ENCODE measurements at places on chromosomes 2 and 18.
A peak's percentile ranks its signal among the peaks of the same experiment; 100 is the strongest.

DNA sequence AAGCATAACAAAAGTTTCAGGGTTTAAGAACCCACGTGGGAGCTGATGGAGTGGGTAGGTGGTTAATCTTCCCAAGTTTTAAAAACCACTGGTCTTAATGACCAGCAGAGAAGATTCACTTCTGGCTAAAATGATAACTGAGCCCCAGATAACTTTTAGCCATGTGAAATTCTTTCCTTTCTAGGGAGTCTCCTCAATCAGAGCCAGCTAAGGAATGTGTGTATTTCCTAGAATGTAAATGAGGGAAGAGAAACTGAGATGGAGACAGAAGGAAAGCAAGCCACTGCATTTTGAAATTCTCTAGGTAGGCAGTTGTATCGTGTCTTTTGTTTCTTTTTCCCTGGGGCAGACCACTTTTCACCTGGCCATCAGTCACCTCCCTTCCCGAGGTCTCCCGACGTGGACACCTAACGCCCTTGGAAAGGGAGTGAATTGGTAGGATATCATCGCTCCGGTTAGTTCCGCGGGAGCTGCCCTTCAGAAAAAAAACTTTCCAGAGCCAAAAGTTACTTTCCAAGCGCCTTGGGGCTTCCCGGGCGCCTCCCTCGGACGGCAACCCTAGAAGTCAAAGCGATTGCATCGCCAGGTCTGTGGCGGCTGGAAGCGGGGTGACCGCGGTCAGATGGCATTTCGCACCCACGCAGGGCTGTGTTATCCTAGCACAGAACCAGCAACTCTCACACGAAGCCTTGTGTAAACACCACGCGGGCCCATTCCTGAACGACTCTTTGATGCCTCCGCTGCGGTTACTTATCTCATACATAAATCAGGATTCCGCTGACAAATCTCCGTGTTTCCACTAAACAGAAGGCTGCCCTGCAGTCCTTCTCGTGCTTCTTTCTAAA lies 1.3 kb downstream of the COLEC12 start:
- peak; percentile 93 for DNase-seq

DNA sequence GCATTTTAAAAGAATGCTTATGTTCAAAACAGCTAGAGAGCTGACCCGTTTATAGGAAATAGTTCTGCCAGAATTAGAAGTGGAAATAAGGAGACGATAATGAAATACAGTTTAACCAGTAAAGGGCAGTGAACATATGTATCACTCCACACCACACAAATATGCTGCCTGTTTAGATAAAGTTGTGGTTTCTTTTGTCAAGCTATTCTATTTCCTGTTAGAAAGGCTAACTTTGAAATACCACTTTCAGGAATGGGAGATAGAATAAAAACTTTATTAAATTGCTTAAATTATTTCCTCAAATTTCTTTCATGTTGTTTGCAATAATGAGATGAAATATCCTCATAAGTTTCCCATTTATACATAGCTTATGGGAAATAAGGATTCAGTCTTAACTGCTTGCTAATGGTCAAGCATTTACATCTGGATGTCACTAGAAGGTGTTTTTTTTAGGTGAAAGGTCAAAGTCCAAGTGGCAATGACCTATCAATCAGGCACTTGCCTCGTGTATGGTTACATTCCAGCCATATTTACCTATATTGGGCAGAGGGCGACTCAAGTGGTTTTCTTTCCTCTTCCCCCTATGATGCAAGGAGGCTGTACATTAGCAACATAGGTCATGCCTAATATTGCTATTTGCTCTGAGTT lies 148.9 kb downstream of the ZEB2 start:
- peak; percentile 31 for DNase-seq

GRCh38 chr2:109353806-109354745 lies 225.1 kb downstream of the SH3RF3 start:
- no peak for DNase-seq

DNA sequence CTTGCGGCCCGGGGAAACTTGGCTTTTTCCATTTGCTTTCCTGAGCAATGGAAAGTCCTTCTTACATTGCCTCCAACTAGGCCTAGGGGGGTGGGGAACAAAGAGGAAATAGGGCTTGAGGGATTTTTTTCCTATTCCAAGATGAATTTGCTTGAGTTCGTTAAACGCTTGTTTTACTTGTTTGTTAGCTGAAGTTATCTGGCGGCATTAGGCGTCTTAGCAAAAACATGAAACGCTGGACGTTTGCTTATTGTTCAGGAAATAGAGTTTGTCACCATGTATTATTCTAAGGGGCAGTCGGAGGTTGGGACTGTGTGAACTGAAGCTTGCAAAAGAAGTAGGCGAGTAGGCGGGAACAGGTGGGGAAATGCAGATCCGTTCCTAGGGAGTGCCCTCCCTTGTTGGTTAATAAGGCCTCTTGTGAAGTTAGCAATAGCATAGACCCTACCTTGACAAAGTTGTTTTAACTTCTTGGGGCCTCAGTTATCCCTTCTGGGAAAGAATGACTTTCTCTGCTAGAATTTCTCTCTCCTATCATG lies 1.9 kb downstream of the CABLES1 start:
- DNase-seq: no peak

DNA sequence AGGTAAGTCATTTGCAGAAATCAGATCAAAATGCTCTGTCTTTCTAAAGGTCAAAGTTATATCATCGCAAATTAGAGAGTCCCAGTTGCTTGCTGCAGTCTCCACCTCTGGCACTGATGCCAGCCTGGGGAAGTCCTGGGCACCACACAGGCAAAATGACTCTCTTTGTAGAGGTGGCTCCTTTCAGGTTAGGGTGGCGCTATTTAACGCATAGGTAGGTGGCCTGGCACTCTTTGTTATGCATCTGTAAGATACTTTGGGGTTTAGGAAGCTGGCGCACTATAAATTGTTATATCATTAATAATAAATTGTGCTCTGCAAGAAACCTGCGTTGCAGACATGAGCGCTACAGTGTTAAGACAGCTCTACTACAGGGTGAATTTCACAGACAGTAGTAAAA lies 268.5 kb downstream of the ICOS start:
- no peak for DNase-seq

- DNase-seq: no peak
Observed at GRCh38 chr2:204680576-204680975, 135.3 kb downstream of the PARD3B start.

DNA sequence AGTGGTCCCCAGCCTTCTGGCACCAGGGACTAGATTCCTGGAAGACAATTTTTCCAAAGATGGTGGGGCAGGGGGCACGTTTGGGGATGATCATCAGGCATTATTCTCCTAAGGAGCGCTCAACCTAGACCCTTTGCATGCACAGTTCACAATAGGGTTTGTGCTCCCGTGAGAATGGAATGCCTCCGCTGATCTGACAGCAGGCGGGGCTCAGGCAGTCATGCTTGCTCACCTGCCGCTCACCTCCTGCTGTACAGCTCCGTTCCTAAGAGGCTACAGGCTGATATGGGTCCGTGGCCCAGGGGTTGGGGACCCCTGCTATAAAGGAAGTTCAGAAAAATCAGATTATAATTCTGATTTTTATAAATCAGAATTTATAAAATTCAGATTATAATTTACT lies 22.3 kb upstream of the TYMS start:
- no peak for DNase-seq

GRCh38 chr2:126244937-126245336 lies 411.0 kb upstream of the GYPC start:
- no peak for DNase-seq

GRCh38 chr2:119423108-119423444 lies 8.6 kb upstream of the TMEM37 start:
- DNase-seq: no peak

DNA sequence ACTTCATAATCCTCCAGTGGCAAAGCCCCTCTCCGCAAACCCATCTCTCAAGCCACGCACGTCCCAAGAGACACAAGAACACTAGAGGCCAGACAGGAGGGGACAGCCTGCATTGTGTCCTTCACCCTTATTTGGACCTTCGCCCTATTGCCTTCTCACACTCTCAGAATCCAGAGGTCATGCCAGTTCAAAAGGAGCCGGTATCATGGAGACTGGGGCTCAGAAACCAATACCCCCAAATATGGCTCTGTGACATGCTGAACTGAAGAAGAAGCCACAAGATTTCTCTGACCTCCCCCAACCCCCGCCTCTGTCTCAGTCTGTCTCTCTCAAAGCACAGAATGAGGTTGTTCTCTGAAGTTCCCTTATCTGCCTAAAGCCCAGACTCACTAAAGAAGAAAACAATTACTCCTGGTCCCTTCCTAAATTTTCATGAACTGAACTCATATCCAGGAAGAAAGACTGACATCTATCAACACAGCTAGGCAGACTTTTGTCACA lies 19.2 kb upstream of the SPATA3 start:
- no peak for DNase-seq

DNA sequence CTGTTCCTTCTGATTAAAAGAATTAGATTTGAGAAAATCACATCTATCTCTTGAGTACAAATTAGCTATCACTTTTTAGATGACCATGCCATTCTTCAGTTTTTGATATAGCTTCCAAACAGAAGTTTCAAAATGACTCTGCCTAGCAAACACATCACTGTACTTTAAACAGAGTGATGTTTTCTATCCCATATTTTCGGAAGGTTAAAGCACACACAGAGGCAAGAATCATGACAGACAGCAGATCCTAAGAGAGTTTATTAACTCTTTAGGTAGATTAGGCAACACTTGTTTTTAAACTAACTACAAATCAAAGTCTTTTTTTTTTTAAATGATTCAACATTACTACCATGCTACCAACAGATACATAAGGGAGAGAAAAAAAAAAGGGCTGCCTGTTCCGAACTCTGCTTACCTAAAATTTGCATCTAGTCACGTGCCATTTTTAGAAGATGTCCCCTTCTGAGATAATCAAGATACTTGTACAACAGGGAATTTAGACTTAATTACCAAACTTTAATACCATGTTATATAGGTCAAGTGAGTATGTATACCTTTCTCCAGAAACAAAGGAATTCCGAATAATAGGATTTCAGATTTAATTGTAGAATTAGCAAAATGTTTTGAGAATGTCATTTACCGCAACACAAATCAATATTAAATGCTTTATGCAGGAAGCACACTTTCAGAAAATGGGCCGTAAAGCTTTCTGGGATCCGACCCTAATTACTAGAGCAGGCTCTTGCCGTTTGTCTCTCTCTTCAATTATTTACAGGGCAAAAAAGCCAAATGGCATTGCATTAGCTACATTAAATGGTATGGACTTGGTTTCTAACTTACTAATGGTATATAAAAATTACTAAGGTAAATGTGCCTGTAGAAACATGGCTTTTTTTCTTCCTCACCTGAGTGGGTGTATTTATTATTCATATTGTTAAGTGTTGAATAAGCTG lies 2.6 kb downstream of the RBMS1 start:
- DNase-seq: no peak

- no peak for DNase-seq
Observed at GRCh38 chr18:10009321-10010144, 95.7 kb downstream of the VAPA start.

GRCh38 chr18:74453642-74454198 lies 3.4 kb downstream of the DIPK1C start:
- no peak for DNase-seq

DNA sequence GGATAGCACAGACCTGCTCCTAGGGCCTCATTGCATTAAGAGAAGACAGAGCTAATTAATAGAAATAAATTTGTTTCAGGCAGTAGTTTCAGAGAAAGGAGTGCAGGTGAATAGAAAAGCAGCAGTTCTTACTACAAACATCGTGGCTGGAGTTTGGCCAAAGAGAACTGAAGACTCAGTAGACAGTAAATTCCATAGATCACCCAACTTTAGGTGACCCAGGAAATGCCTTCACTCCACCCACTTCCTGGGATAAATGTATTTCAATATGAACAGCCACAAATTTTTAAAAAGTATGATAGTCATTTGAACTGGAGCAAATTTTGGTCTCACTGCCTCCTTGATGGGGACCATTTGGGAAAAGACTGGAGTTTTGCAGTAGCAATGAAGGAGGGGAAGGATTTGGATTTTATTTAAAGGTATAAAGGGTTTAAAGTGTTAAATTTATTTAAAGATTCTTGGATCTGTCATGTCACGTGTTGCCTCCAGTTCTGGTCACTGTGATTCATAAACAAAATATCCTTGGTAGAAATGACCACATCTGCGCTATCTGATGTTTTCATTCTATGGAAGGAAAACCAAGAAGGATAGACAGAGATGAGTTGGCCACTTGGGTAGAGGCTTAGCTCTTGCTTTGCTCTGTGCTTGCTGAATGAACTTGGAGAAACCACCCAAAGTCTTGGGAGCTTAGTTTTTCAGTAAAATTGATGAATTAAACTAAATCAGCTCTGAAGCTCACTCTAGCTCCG lies 390.2 kb downstream of the THSD7B start:
- DNase-seq: no peak

DNA sequence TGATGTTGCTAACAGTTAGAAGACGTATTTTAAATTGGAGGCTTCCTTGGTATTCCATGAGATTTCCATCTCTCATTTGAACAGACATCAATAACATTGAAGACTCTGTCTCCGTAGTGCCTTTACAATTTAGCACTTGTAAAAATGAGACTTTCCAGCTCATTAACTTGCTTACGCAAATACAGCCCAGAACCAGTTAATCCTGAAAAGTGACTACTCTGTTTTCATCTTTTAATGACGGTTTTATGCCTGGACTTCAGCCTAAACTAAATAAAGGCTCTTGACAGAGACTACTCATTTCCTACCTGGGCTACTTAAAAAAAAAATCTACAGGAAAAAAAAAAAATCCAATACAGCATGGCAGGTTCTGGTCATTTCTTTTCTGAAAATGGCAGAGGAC lies 148.6 kb downstream of the LRATD1 start:
- no peak for DNase-seq

- DNase-seq: no peak
Observed at GRCh38 chr2:180739070-180739469, 241.3 kb upstream of the UBE2E3 start.

DNA sequence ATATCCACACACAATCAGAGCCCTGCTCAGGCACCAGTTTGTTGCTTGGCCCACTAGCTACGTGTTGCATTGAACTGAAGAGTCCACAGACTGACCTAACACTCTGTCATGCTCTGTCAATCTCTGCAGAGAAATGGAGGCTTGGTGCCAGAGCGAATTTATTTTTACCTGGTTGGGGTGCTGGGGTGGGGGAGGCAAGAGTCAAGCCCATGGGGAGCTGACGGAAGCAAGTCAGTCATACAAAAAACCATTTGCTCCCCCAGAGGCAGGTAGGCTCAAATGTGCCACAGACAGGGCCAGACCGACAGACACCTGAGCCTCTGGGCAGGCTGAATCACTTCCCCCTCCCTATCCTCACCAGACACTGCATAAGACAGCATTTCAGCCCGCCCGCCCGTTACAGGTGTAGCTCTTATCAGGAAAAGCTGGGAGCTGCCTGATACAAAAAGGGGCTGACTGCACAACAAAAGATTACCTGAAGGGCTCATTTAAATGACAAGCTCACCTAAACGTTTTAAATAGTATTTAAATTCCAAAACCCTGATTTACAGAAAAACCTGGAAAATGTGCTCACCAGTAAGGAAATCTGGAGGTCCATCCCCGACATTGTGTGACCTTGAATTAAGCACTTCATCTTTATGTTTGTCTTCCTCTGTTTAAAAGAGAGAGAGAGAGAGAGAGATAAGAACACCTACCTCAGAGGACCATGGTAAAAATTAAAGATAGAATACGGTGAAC lies 2.1 kb upstream of the PCBP1 start:
- DNase-seq: no peak

Measured in NCI-H226 (cell line).